ENCODE measurements at places on chromosomes 4 and X. TPM values are rescaled to one million over a fixed set of nuclear protein-coding genes. Genes with fewer than 3 reads are reported as not detected.

DNA sequence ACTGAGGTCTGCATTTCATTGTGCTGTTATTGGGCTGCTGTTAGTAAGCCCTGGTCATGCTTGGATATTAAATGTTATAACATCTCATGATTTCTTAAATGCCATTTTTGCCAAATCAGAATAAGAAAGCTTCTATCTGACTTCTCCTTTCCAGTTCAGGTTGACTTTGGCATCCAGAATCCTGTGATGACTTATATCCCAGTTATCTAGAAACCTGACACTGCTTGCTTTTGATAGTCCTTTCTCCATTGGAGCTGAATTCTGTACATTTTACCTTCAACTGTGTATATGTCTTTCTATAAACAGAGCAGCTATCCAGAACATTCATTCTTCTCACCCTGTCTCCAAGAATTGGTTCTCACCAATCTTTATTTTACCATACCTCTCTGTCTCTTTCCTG, 257.7 kb upstream of the GNPDA2 start:
- no peak for DNase-seq

- DNase-seq: no peak
These were observed 8.0 kb downstream of the MAEA start for GRCh38 chr4:1297456-1298325.

DNA sequence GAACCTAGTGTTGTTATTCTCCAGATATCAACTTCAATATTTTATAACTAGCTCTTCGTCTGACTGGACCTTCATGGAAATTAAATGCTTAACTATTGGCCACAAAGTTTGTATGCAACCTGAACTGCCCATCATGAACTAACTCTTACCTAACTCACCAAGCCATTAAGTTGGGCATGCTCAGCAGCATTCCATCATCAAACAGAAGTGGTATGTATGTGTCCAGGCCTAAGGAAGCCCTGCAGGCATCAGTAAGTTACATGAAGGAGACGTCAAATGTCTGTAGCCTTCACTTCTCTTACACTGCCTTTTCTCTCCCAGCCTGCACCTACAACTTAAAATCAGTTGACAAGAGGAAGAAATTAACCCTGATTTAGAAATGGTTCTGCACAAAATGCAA, 1639.2 kb upstream of the PABPC4L start:
- no peak for DNase-seq

GRCh38 chr4:788636-789297, 37.2 kb downstream of the CPLX1 start:
- DNase-seq: no peak

- no peak for DNase-seq
These were observed 98.3 kb downstream of the FAM47B start for GRCh38 chrX:35040871-35041270.

- no peak for DNase-seq
These were observed 48.8 kb upstream of the PITX2 start for GRCh38 chr4:110671679-110672078.

- peak; percentile 30 for DNase-seq
These were observed 231.0 kb downstream of the PRDM5 start for GRCh38 chr4:120691536-120691935.

DNA sequence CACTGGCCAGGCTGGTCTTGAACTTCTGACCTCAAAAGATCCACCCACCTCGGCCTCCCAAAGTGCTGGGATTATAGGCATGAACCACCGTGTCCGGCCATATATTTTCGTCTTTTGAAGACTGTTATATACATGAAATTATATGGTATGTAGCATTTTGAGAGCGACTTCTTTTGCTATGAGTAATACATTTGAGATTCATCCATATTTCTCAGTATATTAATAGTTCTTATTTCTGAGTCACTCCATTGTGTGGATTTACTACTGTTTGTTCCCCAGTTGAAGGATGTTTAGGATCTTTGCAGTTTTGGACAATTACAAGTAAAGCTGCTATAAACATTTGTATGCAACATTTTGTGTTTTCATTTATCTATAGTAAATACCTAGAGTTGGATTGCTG, 34.9 kb downstream of the GNL3L start:
- no peak for DNase-seq

- peak; percentile 48 for DNase-seq
These were observed 115.4 kb upstream of the ESX1 start for GRCh38 chrX:104370089-104370488.

DNA sequence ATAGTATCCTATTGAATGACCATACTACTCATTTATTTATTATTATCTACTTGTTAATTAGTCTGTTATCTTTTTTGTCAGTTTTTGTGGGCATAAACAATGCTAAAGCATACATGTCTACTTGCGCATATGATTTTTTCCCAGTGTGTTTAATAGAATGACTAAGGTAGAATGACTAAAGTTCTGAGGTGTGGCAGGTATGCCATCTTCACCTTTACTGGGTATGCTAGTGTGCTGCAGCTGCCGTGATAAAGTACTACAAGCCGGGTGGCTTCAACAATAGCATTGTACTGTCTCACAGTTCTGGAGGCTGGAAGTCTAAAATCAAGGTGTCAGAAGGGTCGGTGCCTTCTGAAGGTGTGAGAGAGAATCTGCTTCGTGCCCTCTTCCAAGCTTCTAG, 19.2 kb downstream of the CD38 start:
- DNase-seq: no peak

- no peak for DNase-seq
These were observed 45.2 kb downstream of the PRSS12 start for GRCh38 chr4:118307643-118308042.

GRCh38 chr4:33746979-33747378, 2497.3 kb downstream of the ARAP2 start:
- no peak for DNase-seq

DNA sequence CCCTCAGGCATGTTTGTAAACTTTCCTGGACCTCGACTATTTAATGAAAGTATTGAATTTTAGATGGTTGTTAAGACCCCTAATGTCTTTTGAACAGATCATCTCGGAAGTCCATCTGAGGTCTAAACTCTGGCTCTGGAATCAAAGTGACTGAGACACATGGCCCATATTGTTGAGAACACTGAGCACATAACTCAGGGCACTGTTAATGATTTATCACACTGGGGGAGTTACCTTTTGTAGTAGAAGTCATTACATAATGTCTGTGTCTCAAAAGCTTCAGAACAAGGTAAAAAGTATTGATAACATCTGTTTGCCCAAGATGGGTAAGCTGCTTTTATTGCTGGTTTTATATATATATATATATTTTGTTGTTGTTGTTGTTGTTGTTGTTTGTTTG, 103.4 kb upstream of the HS3ST1 start:
- no peak for DNase-seq

- DNase-seq: peak; percentile 6
These were observed 46.8 kb downstream of the EPHA5 start for GRCh38 chr4:65623506-65623905.

GRCh38 chrX:64394874-64395567, at the start of gene MTMR8:
Gene MTMR8 (minus strand): TSS chrX:64395452. CDS start chrX:64395363, 89 bp downstream.
- DNase-seq: peak; percentile 10

GRCh38 chr4:119026662-119027444, 108.8 kb upstream of the MYOZ2 start:
- DNase-seq: peak; percentile 33

- peak; percentile 9 for DNase-seq
These were observed 48.5 kb downstream of the APOOL start for GRCh38 chrX:85052205-85052604.

DNA sequence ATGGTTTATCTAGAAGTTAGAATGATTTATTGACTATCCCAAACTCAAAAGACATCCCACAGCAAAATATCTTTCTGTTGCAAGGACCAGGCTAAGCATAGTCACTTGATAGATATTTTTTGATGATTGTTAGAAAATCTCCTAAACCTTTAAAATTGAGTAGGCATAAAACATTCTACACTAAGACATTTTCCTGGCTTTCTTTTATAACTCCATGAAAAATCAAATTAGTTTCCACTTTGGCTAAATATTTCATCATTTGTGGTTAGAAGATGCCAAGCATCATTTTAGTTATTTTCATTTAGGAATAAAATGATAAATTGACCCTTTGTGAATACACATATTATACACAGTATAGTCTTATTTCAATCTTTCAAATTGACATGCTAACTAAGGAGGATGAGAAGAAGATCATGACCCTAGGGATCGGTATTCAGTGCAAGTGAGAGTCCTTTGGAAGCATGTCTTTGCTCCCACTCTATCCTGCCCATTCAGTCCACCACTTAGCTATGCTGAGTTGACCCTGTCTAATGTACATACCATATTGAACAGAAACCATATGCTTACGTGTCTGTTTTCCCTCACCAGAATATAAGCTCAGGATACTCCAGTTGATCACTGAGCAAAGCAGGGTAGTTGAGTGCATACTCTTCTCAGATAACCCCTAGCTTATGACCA, 136.6 kb upstream of the OTUD4 start:
- no peak for DNase-seq

DNA sequence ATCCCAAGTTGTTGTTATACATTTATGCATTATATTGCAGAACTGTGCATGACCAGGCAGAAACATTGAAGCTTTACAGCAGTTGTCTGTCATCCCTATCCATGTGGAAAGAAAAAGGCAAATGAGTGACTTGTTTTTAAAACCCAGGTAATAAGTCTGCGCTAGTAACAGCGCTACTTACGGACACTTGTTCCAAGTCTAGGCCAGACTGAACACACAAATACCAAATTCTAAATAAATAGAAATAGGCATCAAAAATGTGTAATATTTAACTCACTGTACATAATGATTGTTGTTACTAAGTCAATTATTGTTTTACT, 548 bp upstream of the MAML3 start:
- DNase-seq: no peak

DNA sequence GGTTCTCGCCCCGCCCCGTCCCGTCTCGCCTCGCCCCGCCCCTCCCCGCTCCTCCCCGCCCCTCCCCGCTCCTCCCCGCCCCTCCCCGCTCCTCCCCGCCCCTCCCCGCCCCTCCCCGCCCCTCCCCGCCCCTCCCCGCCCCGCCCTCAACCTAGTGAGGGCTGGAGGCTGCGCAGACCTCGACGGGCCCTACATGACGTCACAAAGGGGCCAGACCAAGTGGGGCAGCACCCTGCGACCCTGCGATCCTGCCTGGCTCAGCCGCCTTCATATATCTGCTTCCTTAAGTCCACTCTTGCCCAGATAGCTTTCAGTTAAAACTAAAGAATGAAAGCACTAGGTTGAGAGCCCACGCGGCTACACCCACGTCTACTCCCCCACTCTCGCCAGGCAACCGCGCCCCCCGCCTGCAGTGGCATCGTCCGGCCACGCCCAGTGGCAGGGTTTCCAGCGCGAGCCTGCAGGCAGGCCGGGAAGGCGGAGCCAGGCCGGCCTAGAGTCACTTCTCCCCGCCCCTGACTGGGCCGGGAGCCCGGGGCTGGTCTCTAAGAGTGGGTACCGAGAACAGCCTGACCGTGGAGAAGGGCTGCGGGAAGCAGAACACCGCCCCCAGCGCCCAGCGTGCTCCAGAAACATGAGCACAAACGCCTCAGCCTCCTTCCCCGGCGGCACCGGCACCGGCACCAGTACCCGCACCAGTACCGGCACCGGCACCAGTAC, 1.5 kb upstream of the MAOA start:
- DNase-seq: peak; percentile 95

- DNase-seq: no peak
These were observed 87.7 kb downstream of the SHROOM4 start for GRCh38 chrX:50726296-50726695.

GRCh38 chr4:185721190-185722028, 90.6 kb downstream of the SORBS2 start:
- no peak for DNase-seq

- peak; percentile 69 for DNase-seq
These were observed 3.7 kb upstream of the C4orf36 start for GRCh38 chr4:86895692-86896488.

- no peak for DNase-seq
These were observed 265.5 kb downstream of the PPP3CA start for GRCh38 chr4:101081695-101082369.

DNA sequence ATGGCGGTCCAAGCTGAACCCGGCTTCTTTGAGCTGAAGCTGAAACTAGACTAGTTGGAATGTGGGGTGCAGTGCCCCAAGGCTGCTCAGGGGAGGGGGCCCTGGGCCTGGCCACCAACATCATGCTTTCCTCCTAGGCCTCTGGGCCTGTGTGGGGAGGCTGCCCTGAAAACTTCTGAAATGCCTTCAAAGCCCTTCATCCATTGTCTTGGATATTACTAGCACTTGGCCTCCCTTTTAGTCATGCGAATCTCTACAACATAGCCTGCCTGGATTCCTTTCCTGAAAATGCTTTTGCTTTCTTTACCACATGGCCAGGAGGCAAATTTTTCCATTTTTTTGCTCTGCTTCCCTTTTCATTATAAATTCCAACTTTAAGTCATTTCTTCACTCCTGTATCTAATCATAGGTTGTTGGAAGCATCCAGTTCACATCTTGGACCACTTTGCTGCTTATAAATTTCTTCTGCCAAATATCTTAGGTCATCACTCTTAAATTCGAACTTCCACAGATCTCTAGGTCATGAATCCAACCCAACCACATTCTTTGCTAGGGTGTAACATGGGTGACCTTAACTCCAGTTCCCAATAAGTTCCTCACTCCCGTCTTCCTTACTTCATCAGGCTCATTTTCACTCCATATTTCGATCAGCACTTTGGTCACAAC, 103.4 kb downstream of the DDIT4L start:
- DNase-seq: peak; percentile 25

- DNase-seq: peak; percentile 33
These were observed 42.5 kb upstream of the KCNIP4 start for GRCh38 chr4:21991050-21991449.

GRCh38 chr4:153809307-153809706, 20.4 kb upstream of the SFRP2 start:
- no peak for DNase-seq

- DNase-seq: no peak
These were observed 14.4 kb downstream of the AMBN start for GRCh38 chr4:70606459-70606858.

DNA sequence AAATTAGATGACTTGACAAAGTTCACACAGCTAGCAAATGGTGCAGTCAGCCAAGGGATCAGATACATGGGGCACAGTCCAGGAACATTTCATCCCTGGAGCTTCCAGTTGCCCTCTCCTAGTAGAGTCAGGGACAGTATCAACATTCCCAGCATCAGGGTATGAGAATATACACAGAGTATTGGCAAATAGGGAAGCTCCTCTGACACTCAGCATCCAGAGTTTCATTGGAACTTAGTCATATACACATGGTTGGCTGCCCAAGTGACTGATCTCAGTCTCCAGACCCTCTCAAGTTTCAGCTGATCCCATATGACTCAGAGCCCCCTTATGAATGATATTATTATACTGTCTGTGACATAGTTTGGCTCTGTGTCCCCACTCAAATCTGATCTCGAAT, 13.7 kb upstream of the KCTD8 start:
- DNase-seq: no peak

- no peak for DNase-seq
These were observed 105.3 kb downstream of the DTHD1 start for GRCh38 chr4:36386691-36387090.

XAGE2 gene
- not detected for polyA plus RNA-seq

VBP1 gene
- polyA plus RNA-seq: 67.5 TPM

AWAT2 gene
- polyA plus RNA-seq: not detected

POLN gene
- polyA plus RNA-seq: 1.7 TPM

RS1 gene
- polyA plus RNA-seq: not detected

CCDC149 gene
- polyA plus RNA-seq: 12.7 TPM

ATXN3L gene
- not detected for polyA plus RNA-seq

HPGDS gene
- 10.8 TPM for polyA plus RNA-seq

HHIP gene
- polyA plus RNA-seq: 5.2 TPM

NHSL2 gene
- polyA plus RNA-seq: 10.3 TPM

DGAT2L6 gene
- not detected for polyA plus RNA-seq

PNCK gene
- 6.9 TPM for polyA plus RNA-seq

MAGEA2 gene
- not detected for polyA plus RNA-seq

USP51 gene
- 3.7 TPM for polyA plus RNA-seq

MID1 gene
- polyA plus RNA-seq: 29.8 TPM

NXF2 gene
- not detected for polyA plus RNA-seq

FREM3 gene
- 0.22 TPM for polyA plus RNA-seq

SLC7A11 gene
- 0.56 TPM for polyA plus RNA-seq
